G401 (cell line): ENCODE measurements at places on chromosomes 6 and 20. TPM values are rescaled to one million over a fixed set of nuclear protein-coding genes. Genes with fewer than 3 reads are reported as not detected.

The CBFA2T2 gene
- total RNA-seq, result 7.8 and 22.3 TPM in 2 replicates

The NEDD9 gene
- 83.1 and 96.4 TPM in 2 replicates for total RNA-seq

The DEFB124 gene
- not detected in 2 replicates for total RNA-seq

The EYA4 gene
- total RNA-seq, result not detected in 2 replicates

The BTN1A1 gene
- total RNA-seq, result 0.06 TPM in 1 of 2 replicates, not detected in the other

The FBXO5 gene
- 30.5 and 32.5 TPM in 2 replicates for total RNA-seq

The FOXQ1 gene
- not detected in 2 replicates for total RNA-seq

The GGTLC1 gene
- total RNA-seq, result not detected in 2 replicates

The PARD6B gene
- 30.0 and 43.3 TPM in 2 replicates for total RNA-seq

The SLC44A4 gene
- total RNA-seq, result 0.18 and 0.41 TPM in 2 replicates

The PHF10 gene
- 43.2 and 47.4 TPM in 2 replicates for total RNA-seq

The ARMH2 gene
- total RNA-seq, result not detected in 2 replicates
